Endothelial cell (in vitro differentiated cells): ENCODE measurements at places on chromosomes 5 and 9. TPM values are rescaled to one million over a fixed set of nuclear protein-coding genes. Genes with fewer than 3 reads are reported as not detected.
A peak's percentile ranks its signal among the peaks of the same experiment; 100 is the strongest.

- peak overlapping the region; percentile 99 for H3K27ac ChIP-seq
- peaks cover 54% of the 10 kb centered on the region for H3K4me1 ChIP-seq
- DNase-seq: no peak
- peaks cover 12% of the 10 kb centered on the region for H3K27me3 ChIP-seq
- no peak overlapping the region for H3K4me3 ChIP-seq
- H3K36me3 ChIP-seq: no peaks in the 10 kb centered on the region
Measured at GRCh38 chr5:111552896-111553295, 40.6 kb upstream of the STARD4 start.

DNA sequence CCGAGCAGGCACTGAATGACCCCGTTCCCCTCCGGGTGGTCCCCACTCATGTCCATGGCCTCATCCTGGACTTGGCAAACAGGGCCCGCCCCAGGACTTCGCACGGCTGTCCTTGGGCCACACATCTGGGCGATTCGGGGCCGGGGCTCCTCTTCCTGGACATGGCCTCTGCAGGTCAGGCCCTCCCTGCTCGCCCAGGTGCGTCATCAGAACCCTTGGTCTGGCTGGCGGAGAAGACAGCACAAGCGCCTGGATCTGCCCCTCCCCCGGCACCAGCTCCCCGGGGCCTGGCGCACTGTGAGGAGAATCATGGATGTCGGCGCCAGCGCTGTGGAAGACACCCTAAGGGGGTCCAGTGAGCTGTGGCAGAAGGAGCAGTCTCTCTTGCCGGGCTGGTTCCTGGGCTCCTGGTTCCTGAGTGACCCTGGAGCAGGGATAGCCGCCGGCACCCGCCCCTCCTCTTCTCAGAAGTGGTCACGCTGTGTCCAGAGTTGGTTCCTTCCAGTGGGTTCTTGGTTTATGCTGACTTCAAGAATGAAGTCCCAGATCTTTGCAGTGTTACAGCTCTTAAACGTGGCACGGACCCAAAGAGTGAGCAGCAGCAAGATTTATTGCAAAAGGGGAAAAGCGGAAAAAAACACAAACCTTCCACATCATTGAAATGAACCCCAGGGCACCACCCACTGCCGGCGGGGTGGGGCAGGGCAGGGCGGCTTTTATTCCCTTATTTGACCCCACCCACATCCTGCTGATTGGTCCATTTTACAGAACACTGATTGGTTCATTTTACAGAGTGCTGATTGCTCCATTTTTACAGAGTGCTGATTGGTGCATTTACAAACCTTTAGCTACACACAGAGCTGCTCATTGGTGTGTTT lies 25.9 kb upstream of the SLC12A7 start:
- H3K4me3 ChIP-seq: no peak overlapping the region
- H3K27ac ChIP-seq: no peak overlapping the region
- peaks cover 9% of the 10 kb centered on the region for H3K27me3 ChIP-seq

DNA sequence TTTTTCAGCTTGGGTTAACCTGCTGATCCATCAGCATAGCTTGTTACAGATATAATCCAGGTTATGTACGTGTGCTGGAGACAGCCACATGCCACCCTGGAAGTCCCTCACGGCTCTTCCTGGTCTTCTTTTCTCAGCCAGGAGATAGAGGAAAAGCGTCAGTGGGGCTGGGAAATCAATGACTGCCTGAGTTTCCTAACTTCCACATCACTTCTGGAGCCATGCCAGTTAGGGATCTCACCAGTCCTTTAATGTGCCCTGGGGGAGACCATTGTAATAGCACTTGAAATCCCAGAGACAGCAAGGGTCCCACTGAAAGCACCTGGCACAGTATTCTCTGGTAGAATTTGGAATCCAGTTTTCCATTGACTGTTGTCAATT lies 29.2 kb downstream of the ANXA2R start:
- no peak overlapping the region for H3K27ac ChIP-seq
- DNase-seq: no peak
- H3K36me3 ChIP-seq: no peaks in the 10 kb centered on the region
- H3K27me3 ChIP-seq: peaks cover 17% of the 10 kb centered on the region
- peaks cover 21% of the 10 kb centered on the region for H3K4me1 ChIP-seq

GRCh38 chr9:120438836-120439546 lies 141.0 kb downstream of the CDK5RAP2 start:
- DNase-seq: peak; percentile 26
- H3K27ac ChIP-seq: no peak overlapping the region
- H3K4me3 ChIP-seq: no peak overlapping the region
- peaks cover 13% of the 10 kb centered on the region for H3K4me1 ChIP-seq
- no peaks in the 10 kb centered on the region for H3K36me3 ChIP-seq

DNA sequence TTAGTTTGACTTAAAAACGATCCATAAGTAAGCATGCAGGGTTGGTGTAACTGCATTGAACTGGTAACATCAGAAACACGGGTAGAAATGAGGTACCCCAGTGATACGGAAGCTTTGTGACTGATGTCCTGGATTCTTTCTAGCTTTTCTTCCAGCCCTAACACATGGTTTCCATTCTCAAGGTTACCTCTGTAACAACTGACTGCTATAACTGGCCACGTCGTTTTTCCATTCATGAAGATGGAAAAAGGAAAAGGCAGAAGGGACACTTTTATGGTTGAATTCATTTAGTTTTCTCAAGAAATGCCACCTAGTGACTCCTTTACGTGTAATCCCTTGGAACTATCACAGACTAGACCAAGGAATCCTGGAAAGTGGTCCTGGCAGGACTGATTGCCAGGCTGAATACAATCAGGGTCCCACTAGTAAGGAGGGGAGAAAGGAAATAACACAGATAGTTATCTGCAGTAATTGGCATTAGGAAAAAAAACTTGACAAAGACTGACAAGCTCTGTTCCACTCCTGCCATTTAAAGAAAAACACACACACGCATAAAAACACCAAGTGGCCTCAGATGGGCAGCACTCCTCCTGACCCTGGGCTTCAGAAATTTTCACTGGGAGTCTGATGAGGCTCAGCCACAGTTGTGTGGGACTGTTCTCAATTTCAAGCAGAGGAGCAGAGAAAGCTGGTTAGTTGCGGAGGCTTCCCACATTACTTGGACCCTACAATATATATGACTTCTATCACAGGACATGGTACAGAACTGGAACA lies 77.5 kb upstream of the ZNF169 start:
- no peak overlapping the region for H3K4me3 ChIP-seq
- H3K27ac ChIP-seq: no peak overlapping the region
- peaks cover 22% of the 10 kb centered on the region for H3K4me1 ChIP-seq
- peaks cover 20% of the 10 kb centered on the region for H3K36me3 ChIP-seq
- no peak for DNase-seq
- H3K27me3 ChIP-seq: peaks cover 2% of the 10 kb centered on the region

The ADAM19 gene
- total RNA-seq: 176 TPM

GRCh38 chr5:57513785-57514184 lies 31.2 kb upstream of the ACTBL2 start:
- H3K36me3 ChIP-seq: no peaks in the 10 kb centered on the region
- DNase-seq: no peak
- peaks cover 1% of the 10 kb centered on the region for H3K27me3 ChIP-seq
- H3K4me1 ChIP-seq: peaks cover 5% of the 10 kb centered on the region
- no peak overlapping the region for H3K4me3 ChIP-seq
- no peak overlapping the region for H3K27ac ChIP-seq

The OLFM1 gene
- total RNA-seq: 0.74 TPM

The TRIP13 gene
- total RNA-seq: 8.4 TPM

The PCA3 gene
- total RNA-seq: 0.62 TPM

The SOX30 gene
- 0.15 TPM for total RNA-seq

The ORM2 gene
- total RNA-seq: not detected

The MCIDAS gene
- not detected for total RNA-seq

- peaks cover 2% of the 10 kb centered on the region for H3K27me3 ChIP-seq
- peaks cover 2% of the 10 kb centered on the region for H3K4me1 ChIP-seq
- no peak overlapping the region for H3K27ac ChIP-seq
- no peak overlapping the region for H3K4me3 ChIP-seq
- no peak for DNase-seq
Measured at GRCh38 chr9:99851500-99851822, 29.8 kb downstream of the NR4A3 start.

- no peak for DNase-seq
- no peaks in the 10 kb centered on the region for H3K36me3 ChIP-seq
- H3K27me3 ChIP-seq: no peaks in the 10 kb centered on the region
- H3K4me3 ChIP-seq: no peak overlapping the region
- H3K27ac ChIP-seq: no peak overlapping the region
Measured at GRCh38 chr5:167451076-167451475, 840.4 kb upstream of the WWC1 start.

The FAM221B gene
- not detected for total RNA-seq

The SVEP1 gene
- 0.08 TPM for total RNA-seq

DNA sequence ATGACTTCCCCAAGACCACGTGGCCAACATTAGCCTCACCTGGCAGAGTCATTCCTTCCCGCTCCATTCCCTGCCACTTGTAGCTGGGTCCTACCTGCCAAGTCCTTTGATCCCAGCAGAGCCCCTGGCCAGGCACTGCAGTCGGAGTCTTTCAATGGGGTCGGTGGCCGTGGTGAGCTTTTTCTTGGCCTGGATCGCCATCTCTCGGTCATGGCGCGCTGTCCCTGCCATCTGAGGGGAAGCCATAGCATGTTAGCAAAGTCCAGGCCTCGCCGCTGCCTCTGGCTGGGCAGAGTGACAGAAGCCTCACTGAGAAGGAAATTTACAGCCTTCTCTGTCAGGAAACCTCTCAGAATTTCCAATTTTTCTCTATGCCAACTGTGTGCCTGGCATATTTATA lies 17.5 kb downstream of the CAPSL start:
- no peak overlapping the region for H3K4me3 ChIP-seq
- no peaks in the 10 kb centered on the region for H3K36me3 ChIP-seq
- no peaks in the 10 kb centered on the region for H3K4me1 ChIP-seq
- H3K27ac ChIP-seq: no peak overlapping the region
- H3K27me3 ChIP-seq: peaks cover 9% of the 10 kb centered on the region

DNA sequence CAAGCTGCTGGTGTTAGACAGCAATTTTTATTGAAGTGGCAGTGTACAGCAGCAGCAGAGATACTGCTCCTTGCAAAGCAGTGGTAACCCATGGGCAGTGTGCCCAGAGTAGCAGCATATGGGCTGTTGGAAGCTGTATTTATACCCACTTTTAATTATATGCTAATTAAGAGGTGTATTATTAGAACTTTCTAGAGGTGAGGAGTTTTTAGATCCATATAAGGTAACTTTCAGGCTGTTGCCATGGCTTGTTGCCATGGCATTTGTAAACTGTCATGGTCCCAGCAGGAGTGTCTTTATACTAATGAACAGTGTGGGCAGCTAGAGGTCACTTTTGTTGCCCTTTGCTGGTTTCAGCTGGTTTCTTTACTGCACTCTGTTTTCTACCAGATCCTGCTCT lies 3.7 kb upstream of the PJA2 start:
- no peaks in the 10 kb centered on the region for H3K36me3 ChIP-seq
- H3K27ac ChIP-seq: no peak overlapping the region
- DNase-seq: no peak
- H3K4me1 ChIP-seq: peaks cover 5% of the 10 kb centered on the region

GRCh38 chr9:93597142-93597706 lies 20.8 kb downstream of the PHF2 start:
- H3K36me3 ChIP-seq: no peaks in the 10 kb centered on the region
- H3K27me3 ChIP-seq: no peaks in the 10 kb centered on the region
- H3K27ac ChIP-seq: no peak overlapping the region
- no peak overlapping the region for H3K4me3 ChIP-seq

GRCh38 chr9:6816581-6816980 lies 58.8 kb downstream of the KDM4C start:
- H3K27ac ChIP-seq: no peak overlapping the region
- H3K27me3 ChIP-seq: no peaks in the 10 kb centered on the region
- H3K4me1 ChIP-seq: no peaks in the 10 kb centered on the region
